Activated T-cell treated with anti-CD3 and anti-CD28 coated beads for 4 hours (primary cell): ENCODE measurements at places on chromosomes 3 and 15.

DNA sequence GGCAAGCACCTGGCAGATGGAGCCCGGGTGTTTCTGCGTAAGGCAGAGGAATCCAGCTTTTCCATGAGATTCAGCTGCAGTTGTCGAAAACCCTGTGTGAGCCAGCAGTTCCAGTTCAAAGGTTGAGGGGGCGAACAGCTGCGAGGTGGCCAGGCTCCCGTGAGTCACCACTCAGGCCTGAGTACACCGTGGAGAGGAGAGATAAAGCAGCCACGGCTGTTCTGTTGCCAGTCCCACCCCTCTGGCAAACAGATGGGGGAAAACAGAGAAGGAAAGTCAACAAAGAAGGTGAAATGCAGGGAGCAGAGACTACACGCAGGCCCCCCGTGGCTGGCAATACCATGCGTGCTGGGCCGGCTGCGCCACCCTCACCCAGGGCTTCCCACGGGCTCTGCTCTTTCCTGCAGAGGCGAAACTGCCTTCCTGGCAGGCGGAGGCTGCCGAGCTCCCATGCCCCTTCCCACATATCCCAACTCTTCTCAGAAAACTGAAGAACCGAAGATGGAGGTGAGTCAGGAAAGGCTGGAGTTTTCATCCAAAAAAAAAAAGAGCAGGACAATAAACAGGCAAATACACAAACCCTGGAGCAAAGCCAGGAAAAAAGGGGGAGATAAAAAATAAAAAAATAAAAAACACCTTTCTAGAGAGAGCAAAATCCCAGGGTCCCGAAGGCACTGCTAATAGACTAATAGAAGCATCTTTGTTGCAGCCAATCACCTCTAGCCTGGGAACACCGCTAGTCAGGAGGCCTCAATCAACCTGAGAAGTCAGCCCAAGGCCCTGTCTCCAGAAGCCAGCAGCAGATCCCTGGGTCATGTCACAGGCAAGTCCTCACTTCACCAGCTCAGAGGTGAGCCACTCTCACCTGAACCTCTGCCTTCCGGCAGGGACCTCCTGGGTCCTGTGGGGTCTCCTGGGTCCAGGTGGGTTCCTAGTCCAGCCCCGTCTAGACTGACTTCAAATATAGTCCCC is 37.7 kb downstream of the FAM174B start:
- DNase-seq = no peak

GRCh38 chr3:46844881-46845312 is 18.3 kb downstream of the MYL3 start:
- DNase-seq = no peak

- DNase-seq = no peak
Observed at GRCh38 chr15:64847448-64847847, 5.7 kb downstream of the PLEKHO2 start.

GRCh38 chr3:184082465-184082864 is 14.4 kb upstream of the HTR3E start:
- DNase-seq = no peak

- DNase-seq = no peak
Observed at GRCh38 chr15:89197503-89197971, 23.8 kb downstream of the RLBP1 start.

DNA sequence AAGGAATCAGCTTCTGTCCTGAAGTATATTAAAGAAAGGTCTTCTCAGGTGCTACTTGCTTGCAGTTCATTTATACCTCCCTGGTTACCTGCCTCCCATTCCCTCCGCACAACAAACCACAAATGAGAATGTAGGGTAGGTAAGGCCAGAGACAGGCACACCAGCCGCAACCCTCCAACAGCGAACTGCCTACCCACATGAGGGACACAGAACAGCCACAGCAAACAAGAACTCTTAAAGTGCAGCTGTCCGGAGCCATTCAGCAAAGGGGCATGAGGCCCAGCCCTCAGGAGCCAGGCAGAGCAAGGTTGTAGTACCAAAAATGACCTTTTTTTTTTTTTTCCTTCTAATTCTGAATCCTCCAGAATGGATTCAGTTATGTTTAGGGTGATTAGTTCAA is 52.4 kb downstream of the SPSB4 start:
- DNase-seq = no peak

- DNase-seq = no peak
Observed at GRCh38 chr15:76963596-76963995, 31.3 kb upstream of the PSTPIP1 start.

GRCh38 chr3:195755791-195756676 is 35.3 kb downstream of the MUC20 start:
- peak; percentile 12 for DNase-seq
